Stimulated activated CD4-positive, alpha-beta T cell treated with anti-CD3 and anti-CD28 coated beads, Interleukin-15, amount 100 ng/mL, for 24 hours (primary cell): ENCODE measurements at places on chromosomes 7 and 10.

DNA sequence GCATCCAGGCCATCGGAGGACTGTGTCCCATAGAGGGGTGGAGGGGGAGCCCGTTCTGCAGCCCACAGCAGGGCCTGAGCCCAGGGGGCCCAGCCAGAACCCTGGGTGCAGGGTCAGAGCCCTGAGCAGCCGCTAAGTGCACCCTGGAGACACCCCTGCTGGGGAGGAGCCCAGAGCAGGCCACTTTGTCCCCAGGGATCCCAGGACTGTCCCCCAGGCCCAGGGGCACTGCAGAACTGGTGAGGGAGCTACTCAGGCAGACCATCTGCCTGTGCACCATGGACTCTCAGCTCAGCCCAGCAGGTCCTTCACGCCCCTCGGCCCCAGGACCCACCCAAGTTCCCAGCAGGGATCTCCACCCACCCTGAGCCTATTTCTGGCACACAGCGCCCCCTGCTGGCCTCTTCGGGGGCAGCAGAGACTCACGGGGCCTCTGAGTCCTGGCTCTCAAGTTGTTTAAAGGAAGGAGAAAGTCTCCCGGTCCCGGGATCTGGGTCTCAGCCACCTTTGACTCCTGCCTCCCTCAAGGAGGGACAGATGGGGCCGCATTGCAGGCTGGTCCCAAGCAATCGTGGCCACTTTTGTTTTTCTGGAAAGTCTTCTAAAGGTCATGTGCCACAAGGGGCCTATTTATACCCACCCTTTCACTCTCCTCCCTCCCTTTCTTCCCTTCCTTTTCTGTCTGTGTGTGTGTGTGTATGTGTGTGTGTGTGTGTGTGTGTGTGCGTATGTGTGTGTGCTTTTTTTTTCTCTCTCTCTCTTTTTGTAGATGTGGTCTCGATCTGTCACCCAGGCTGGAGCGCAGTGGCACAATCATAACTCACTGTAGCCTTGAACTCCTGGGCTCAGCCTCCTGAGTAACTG, 90.3 kb downstream of the MYL10 start:
- DNase-seq: peak; percentile 69

DNA sequence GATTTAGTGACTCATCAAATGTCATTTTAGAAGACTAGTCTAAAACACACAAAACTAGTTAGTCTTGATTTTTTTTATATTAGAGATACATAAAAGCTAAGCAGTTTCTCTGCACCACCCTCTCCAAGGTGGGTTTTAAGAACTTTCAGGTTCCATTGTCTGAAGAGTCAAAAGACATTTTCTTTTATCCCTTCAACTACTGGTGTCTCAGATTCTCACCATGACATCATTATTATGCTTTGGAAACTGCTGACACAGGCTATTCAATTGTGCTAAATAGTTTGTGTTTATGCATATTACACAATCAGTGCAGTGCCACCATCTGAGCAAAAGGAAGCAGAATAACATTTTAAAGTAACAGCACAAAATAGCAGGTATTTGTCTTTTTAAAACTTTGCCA, 52.2 kb downstream of the IGF2BP3 start:
- DNase-seq: no peak

- no peak for DNase-seq
Measured at GRCh38 chr10:85012305-85012704, 683.9 kb downstream of the CCSER2 start.

- no peak for DNase-seq
Measured at GRCh38 chr7:25849500-25850184, 302.4 kb upstream of the NFE2L3 start.

- DNase-seq: no peak
Measured at GRCh38 chr7:27124096-27124901, 6.3 kb downstream of the HOXA4 start.

- DNase-seq: no peak
Measured at GRCh38 chr7:7718492-7718891, at the start of gene RPA3. TSS of gene RPA3 (minus strand) at chr7:7718607. CDS start at chr7:7640418, 78,189 bp downstream.

- DNase-seq: no peak
Measured at GRCh38 chr10:99396471-99396870, 34.0 kb downstream of the GOT1 start.

DNA sequence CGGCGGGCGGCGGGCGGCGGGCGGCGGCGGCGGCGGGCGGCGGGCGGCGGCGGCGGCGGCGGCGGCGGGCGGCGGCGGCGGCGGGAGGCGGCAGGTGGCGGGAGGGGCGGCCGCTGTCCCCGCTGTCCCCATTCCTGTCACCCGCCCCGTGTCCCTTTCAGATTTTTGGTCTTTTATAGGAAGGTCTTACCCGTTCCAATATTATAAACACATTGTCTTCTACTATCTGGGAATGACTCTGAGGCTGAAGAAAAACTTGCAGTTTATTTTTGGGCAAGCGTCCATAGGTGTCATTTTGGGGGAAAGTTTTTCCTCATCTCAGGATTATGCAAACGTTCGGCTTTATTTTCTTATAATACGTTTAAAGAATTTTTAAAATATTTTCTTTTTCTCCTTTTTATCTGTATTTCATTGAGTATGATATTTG, 578 bp downstream of the ZNF713 start:
- no peak for DNase-seq
